ENCODE measurements at places on chromosomes 2 and 18. TPM values are rescaled to one million over a fixed set of nuclear protein-coding genes. Genes with fewer than 3 reads are reported as not detected.

- no peak for DNase-seq
These were observed 607.3 kb downstream of the ERBB4 start for GRCh38 chr2:211931314-211931713.

Gene STPG4
- total RNA-seq = 1.0 TPM

DNA sequence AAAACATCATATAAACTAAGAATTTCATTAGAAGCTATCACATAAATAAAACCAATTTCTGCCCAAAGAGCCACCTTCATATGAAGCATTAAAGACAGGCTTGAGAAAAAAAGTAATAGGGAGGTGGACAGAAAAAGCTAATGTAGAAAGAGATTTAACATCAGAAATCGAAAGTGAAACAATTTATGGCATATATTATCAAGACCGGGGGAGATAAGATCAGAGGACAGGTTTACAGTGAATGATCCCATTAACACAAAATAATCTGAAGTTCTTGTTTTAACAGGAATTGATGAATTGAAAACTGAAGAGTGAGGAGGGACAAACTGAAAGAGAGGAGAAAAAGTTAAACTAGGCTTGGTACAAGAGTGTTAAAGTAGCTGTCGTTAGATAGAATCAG, 786.3 kb upstream of the FSHR start:
- DNase-seq = no peak

- DNase-seq = no peak
These were observed 79.6 kb downstream of the TNS1 start for GRCh38 chr2:217923007-217923686.

Gene C1QL2
- not detected for total RNA-seq
